Right forelimb (tissue), 1 donor: ENCODE measurements at places on chromosomes 3 and 15.

DNA sequence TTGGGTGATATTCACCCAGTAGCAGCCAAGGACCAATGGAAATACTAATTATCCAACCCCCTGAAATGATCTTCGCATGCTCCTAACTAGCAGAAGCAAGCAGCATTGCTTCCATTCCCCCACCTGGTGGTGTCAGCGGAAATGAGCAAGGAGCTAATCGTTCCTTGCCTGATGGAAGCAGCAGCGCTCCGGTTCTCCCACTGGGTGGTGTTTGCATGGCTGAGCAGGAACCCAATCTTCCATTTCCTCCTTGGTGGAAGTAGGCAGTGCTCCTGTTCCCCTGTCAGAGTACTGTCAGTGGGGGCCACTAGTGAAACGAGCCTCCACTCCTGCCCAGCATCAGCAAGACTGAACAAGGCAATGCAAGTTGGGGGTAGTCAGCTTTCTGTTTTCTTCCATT is 311.5 kb downstream of the CACNA2D3 start:
- no peak for DNase-seq

GRCh38 chr3:142633073-142633472 is 36.9 kb downstream of the PLS1 start:
- DNase-seq = no peak

GRCh38 chr15:96916750-96917149 is 586.2 kb downstream of the NR2F2 start:
- DNase-seq = no peak

GRCh38 chr15:40342416-40343320 is 1.9 kb upstream of the CCDC9B start:
- DNase-seq = no peak

DNA sequence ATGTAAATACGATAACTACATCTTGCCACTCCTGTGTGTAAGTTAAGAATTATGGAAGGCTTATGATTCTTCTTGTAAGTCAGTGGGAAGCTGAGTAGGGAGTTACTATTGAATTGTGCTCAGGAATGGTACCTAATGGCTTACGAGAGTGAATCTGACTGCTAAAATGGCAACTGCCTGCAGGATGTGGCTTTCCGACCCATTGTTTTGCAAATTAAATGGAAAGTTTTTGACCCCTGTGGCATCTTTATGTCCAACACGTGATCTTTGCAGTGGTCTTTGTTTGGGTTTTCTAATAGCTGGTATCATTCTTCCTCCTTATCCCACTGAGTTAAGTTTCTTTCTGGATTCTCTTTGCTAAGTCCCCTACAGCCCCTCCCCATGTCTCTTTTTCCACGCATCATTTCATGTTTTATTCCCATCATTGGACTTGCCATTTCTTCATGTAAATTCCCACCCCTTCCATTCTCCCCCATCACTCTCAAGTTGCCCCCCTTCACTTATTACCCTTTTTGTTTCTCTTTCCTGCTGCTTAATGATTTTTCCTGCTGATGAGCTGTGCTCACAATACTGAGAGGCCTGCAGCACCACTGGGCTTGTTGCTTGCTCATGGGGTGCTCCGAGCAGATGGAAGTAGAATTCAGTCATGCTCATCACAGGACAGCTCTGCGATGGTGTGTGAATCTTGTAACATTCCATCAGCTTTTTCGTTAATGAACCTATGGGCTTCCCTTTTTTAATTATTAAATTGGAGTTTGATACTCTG is 428.2 kb upstream of the IL12A start:
- DNase-seq = no peak

- no peak for DNase-seq
Measured at GRCh38 chr3:78507196-78507984, 1260.4 kb downstream of the ROBO1 start.

DNA sequence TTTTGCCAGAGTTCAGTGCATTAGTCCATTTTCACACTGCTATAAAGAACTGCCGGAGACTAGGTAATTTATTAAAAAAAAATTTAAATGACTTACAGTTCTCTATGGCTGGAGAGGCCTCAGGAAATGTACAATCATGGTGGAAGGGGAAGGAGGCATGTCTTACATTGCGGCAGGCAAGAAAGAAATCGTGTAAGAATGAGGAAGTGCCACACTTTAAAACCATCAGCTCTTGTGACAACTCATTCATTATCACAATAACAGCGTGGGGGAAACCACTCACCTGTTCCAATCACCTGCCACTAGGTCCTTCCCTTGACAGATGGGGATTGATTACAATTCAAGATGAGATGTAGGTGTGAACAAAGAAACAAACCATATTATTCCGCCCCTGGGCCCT is 1361.4 kb downstream of the NSUN3 start:
- no peak for DNase-seq

DNA sequence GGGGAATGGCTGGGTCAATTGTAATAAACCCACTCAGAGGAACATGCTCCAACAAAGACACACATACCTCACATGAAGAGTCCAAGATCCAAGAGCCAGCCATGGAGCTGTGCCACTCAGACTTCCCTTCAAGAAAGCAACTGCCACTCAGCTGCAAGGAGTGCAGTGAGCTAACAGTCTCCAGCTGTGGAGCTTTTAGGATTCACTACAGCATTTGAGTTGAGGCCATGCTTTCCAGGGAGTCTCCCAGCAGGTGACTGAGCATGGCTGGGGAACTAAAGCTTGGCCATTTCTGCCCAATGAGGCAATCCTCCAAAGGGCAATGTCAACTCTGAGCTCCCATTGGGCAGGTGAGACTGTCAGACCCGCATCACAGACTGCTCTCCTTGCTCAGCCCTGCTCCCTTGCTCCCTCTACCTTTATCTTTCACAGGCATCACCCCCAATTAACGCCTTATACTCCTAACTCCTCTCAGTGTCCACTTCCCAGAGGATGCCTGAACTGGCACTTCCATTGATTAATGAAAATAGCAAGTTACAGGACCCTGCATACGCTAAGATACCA is 165.3 kb upstream of the CTNNB1 start:
- no peak for DNase-seq

- peak; percentile 22 for DNase-seq
Measured at GRCh38 chr15:75749820-75750219, 37.2 kb upstream of the CSPG4 start.

DNA sequence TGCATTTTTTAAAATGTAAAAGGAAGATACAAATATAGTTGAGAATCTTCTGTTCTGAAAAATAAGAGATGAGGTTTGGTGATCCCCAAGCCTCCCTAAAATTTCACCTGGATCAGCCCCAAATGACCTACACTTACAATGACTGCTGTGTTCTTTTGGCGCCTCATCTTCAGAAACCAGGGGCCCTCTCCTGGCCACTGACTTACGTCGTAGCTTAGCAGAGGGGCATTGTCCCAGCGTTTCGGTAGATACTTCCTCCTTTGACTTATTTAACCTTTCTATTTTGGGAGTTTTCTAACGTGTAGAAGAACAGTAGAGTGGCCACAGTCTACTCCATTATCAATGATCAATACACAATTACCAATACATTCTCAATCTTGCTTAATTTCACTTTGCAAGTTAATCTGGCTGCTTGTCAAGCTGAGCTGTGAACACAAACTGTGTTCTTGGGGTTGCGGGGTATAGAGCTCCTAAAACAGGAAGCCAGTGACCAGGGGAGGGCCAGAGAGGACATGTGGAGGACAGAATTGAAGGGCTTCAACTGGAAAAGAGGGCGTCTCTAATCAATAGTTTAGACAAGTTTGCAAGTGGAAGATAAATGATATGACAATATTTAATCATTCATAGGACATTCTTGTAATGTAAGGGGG is 419.5 kb downstream of the LPP start:
- no peak for DNase-seq

- DNase-seq = no peak
Measured at GRCh38 chr3:125179884-125180240, 32.7 kb downstream of the SLC12A8 start.

DNA sequence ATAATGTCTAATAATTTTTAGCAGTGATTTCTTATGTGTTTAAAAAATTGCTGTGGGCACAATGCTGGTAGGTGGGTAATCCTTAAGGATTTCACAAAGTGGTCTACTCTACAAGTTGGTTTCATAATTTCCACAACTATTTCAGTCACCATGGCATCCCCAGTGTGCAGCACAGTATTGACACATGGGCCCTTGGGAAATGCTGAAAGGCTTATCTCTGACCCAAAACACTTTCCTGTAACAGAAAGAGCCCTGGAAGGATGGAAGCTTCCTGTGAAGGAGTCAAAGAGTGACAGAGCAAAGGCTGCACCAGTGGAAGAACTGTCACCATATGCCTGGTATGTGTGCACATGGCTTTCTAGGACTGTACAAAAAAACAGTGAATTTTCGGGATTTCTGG is 153.7 kb downstream of the ANO10 start:
- DNase-seq = no peak

DNA sequence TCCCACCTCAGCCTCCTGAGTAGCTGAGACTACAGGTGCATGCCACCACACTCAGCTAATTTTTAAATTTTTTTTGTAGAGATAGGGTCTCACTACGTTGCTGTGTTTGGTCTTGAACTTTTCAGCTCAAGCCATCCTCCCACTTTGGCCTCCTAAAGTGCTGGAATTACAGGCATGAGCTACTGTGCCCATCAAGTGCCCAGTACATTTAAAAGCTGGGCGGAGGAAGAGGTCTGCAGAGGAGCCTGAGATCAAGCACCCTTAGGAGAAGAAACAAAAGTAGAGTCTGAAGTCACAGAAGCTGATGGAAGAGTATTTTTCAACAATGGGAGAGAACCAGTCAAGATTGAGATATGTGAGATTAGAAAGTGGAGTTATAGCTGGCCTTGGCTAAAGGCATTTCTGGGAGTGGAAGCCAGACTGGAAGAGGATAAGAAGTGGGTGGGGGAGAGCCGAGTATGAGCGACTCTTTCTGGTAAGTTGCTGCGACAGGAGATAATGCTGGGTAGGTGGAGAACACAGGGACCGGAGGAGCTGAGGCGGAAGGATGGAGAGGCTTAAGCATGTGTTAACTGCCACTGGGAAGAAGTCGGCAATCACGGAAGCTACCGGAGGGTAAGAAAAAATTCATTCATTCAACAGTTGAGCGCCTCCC is 782 bp upstream of the IREB2 start:
- no peak for DNase-seq

DNA sequence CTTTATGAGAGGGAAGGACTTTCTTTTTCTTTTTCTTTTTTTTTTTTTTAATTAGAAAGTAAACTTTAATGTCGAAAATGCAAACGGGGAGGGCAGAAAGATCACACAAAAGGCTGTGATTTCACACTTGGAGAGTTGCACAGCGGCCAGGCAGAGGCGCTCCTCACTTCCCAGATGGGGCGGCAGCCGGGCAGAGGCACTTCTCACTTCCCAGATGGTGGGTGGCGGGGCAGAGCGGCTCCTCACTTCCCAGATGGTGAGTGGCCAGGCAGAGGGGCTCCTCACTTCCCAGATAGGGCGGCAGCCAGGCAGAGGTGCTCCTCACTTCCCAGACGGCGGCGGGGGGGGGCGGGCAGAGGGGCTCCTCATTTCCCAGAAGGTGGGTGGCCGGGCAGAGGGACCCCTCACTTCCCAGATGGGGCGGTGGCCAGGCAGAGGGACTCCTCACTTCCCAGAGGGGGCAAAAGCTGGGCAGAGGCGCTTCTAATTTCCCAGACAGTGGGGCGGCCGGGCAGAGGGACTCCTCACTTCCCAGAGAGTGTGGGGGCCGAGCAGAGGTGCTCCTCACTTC is 88.6 kb downstream of the ATP2B2 start:
- DNase-seq = no peak

DNA sequence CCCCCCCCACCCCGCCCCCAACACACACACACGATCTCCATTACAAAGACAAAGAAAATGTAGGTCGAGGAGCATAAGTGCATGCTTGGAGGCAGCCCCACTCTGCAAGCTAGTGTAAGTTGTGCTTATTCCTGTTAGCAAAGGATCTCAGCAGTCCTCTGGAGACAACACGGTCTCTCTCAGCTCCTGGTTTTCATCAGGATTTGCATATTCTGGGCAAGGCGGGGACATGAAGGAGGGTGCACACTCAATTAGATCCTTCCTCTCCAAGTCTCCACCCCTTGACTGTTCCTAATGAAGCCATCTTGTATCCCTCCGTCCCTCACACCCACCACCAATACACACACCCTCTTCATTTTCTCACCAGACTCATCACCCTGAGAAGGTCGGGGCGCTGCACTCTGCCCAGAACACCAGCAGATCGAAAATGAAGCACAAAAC is 63.8 kb downstream of the MRPL46 start:
- no peak for DNase-seq

- no peak for DNase-seq
Measured at GRCh38 chr3:48222616-48223513, at the start of gene CAMP. Gene CAMP (plus strand): TSS chr3:48223495. CDS start chr3:48223512, 17 bp downstream.

DNA sequence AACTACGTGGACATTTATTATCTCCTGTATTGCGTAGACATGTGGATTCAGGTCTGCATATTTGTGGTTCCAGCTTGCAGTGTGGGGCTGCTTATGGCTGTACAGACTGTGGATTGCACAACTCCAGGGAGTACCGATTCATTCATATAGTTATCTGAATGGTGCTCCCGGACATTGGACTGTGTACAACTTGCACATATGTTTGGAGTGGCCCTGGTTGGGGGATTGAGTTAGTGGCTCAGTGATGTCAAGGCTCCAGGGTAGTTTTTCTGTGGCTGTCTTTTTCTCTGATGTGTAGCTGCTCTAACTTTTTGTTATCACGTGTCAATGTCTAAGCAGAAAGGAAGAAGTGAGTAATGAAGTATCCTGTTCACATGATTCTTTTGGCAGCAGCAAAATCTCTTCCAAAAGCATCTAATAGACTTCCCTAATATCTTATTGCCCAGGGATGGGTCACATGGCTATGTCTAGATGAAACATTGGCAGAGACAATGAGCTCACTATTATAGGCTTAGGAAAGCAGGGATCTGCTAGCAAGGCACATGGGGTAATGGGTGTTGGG is 15.8 kb downstream of the ST3GAL6 start:
- DNase-seq = no peak

GRCh38 chr3:53996141-53996874 is 104.6 kb upstream of the SELENOK start:
- DNase-seq = no peak

DNA sequence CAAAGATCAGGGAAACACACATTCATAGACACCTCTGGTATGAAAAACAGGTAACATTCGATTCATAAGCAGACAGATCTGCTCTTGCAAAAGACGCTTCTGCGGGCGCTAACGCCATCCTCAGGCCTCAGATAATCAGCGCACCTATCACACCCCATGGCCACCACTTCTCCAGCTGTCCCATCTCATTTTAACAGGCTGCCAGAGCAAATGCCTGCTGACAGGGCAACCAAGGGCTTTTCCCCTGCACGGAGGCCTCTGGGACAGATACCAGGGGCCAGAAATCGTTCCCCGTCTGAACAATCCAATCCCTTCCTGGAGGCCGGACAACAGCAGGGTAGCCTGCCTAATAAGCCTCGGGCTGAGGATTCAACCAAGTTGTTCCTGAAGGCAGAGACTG is 15.2 kb downstream of the ABCC5 start:
- no peak for DNase-seq

- DNase-seq = no peak
Measured at GRCh38 chr15:25605151-25605550, 166.3 kb upstream of the UBE3A start.
